NCI-H187 treated with DMSO at 0.1 percent for 48 hours (cell line): ENCODE measurements at places on chromosomes 4 and X.

GRCh38 chrX:130896802-130897501, 6.1 kb downstream of the ENOX2 start:
- DNase-seq = no peak

DNA sequence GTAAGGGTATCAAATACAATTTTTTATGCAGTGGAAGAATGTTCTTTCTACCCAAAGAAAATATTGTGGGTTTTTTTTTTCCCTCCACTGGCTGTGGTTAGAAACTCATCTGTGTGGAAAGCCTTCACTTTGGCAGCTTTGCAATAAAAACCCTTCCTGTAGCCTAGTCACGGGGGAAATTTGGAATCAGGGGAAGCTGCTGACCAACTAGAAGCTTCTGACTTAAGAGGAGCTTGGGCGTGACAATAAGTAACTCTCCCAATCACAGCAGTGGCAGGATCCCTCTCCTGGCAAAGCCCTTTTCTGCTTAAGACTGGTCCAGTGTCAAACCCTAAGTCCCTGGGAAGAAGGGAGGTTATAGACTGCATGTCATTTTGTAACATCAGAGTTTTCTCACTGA, 87.9 kb downstream of the LRRC66 start:
- DNase-seq = no peak

DNA sequence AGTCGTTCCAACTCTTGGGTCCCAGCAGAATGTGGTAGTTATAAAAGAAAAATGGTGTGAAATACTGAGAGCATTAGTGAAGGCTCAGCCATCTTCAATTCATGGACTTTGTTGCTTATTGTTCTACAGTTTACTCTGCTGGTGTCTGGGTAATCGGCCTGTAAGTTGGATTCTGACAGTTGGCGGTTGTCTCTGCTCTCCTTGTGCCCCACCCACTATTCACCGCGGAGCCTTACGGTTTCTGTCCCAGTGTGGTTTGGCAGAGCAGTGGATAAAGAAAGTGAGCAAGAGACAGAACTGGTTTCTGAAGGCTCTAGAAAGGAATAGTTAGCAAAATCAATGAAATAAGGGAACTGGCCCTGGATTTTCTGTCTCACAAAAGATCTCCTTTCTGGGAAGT, 9.1 kb downstream of the LONRF3 start:
- no peak for DNase-seq

GRCh38 chr4:88963817-88964216, 93.2 kb downstream of the FAM13A start:
- no peak for DNase-seq

GRCh38 chrX:30635630-30636029, 17.6 kb upstream of the GK start:
- DNase-seq = no peak

DNA sequence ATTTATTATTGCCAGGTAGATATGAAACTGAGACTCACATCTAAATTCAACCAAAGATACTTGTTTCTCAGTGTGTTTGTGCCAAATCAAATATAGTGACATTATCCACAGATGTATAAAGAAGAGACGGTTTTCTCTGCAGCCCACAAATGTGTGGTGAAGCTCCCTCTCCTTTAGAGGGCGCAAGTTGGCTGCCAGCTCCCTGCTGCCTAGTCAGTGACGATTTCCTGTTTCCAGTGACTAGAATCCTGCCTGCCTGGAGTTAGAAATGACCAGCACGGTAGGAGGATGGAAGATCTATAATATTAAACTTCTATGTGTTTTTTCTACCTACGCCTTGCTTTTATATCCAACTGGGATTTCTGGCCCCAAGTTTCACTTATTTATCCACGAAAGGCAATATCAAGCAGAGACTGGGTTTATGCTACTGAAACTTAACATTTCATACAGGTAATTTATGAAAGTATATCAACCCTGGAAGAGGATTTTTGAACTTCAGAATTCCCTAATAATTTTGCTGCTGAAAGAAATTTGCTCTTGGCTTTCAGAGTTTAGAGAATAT, 1793.7 kb upstream of the TENM3 start:
- no peak for DNase-seq

DNA sequence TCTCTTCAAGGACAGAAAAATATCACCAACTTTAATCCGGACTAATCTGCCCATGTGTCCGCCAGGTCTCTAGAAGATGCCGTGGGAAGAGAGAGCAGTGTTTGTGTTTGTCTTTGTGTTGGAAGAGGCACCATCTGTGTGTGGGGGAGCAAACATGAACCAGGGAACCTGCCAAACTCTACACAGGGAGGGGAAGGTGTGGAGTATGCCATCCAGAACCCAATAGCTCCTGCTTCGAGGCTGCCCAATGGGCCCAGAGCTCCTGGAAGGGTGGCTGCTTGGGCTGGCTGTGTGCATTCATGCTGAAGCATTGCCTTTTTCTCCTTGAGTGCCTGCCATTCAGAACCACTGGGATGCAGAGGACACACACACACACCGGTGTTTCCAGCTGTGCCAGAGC, 536.2 kb downstream of the MID1IP1 start:
- DNase-seq = no peak

GRCh38 chr4:55468724-55469123, 73.0 kb downstream of the TMEM165 start:
- no peak for DNase-seq

GRCh38 chrX:96140796-96141195, 543.8 kb upstream of the DIAPH2 start:
- DNase-seq = no peak

DNA sequence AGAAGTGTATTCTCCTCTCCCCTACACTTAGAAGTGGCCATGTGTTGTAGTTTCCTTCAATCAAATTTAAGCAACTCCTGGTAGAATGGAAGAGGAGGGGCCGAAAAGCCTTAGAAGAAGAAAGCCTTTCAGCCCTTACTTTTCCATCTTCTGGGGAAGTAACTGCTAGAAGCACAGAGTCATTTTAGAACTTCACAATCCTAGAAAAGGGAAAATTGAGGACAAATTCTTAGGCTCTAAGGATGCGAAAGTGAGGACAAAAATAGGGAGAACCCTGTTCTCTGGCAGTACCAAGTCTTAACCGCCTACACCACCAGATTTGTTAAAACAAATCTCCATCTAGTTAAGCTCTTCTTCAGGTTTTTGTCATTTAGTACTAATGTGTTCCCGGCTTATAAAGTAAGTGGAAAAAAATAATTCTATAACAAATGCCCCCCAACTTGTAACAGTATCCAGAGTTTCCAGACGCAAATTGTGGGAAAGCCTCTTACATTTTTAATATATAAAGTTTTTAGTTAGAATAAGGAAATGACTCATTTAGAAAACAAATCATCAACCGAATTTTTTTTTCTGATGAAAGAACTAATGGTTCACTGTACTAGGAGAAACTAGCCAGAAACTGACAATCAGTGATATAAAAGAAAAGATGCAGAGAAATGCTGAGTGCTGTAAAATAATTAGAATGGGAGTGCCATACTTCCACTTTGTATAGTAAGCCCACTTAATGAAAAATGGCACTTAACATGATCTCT, 76.0 kb downstream of the ARAP2 start:
- no peak for DNase-seq

DNA sequence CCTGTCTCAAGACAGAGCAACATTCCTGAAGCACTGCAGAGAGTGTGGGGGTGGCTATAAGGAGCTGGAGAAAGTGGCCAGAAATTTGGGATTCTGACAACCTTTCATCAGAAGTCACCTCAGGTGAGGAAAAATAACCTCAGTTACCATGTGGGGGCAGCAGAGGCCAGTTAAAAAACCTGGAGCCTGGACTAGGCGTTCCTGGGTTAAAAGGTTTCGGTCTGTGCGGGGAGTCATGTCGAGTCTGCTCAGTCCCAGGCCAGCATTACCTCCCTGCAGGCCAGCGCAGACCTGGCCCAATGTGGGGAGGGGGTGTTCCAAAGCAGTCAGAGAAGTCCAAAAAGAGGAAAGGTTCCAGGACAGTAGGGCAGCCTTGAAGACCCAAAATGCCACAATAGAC, 10.9 kb upstream of the NALF2 start:
- DNase-seq = no peak
